HuH-7.5 (cell line): ENCODE measurements at places on chromosomes 2 and 18.

DNA sequence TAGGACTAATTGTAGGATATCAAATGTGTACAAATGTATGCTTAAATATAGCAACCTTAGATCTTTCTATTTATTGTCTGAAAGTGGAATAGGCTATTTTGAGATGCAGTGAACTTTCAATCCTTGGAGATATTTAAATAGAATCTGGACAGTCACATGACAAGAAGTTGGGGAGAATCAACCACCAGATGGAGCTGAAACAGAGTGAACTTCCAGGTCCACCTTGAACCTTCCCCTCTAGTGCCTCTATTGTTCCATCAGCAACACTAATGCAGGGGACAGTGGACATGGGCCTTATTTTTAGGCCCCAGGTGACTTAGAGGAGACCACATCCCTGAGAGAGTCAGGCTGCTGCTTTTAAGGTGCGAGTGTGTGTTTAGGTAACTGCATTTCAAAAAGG is 37.0 kb upstream of the CRIM1 start:
- no peak for DNase-seq

GRCh38 chr2:151795646-151796240 is 32.5 kb downstream of the ARL5A start:
- no peak for DNase-seq

- no peak for DNase-seq
Observed at GRCh38 chr2:157107877-157108276, 149.6 kb upstream of the GALNT5 start.

DNA sequence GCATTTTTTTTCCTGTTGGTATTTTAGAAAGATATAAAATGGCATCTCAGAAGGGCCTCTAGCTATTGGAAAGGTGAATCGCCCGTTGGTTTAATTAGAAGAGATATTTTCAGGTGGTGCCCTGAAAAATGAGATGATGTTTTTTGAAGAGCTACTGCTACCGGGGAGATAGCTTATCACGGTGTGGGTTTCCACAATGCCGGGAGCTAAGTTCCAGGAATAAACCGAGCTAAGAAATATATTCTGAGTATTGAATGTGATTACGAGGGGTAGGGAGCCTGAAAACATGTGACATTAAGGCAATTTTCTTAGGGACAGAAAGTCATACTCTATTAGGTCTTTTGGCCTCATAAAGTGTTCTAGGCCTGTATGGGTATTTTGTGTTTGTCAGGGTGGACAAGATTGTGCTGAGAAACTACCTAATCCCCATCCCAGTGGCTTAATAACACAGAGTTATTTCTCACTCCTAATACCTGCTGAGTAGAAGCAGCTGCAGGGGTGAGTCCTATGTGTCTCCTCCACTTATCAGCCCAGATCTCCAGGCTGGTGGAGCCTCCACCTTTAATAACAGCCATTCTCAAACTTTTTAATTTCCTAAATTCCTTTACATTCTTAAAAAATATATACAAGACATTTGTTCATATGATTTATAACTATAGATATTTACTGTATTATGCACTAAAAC is 150.2 kb downstream of the LRRTM1 start:
- no peak for DNase-seq

GRCh38 chr2:136254681-136255080 is 136.7 kb upstream of the CXCR4 start:
- no peak for DNase-seq

DNA sequence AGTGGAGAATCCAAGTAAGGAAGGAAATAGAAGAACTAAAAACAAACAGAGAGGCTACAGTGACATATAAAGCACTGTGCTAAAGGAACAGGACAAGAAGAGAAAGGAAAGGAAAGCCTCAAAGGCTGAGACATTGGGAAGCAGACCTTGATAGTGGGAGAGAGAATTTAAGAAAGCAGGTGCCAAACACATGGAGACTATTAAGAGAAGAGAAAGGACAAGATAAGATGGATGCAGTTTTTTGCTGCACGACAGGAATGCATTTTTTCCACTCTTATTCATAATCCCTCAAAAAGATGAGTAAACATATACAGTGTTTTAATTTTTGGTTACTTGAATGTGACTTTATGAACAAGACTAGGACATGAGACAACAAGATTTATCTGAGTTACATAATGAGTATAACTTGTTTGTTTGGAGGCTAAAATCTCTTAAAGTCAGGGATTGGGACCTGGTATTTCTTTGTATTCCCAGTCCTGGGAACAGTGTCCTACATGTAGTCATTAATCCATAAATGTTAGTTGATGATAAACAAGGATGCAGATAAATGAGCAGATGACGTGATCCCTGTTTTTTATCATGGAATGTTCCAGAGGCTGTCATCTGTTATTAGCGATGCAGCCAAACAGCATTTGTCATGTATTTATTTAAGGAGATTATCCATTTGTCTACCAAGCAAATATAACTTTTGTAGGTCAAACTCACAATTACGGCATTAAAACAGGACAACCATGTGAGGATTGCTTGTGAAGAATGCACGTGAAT is 141.7 kb downstream of the DNER start:
- DNase-seq: no peak

DNA sequence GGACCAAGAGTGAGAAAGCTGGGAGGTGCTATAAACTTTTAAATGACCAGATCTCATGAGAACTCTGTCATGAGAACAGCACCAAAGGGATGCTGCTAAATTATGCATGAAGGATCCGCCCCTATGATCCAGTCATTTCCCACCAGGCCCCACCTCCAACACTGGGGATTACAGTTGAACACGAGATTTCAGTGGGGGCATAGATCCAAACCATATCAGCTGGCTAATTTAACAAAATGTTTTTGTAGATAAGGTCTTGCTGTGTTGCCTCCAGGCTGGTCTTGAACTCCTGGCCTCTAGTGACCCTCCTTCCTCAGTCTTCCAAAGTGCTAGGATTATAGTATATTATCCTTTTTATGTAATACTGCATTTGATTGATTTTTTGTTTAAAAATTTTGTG is 56.0 kb downstream of the NBEAL1 start:
- DNase-seq: no peak

- DNase-seq: no peak
Observed at GRCh38 chr2:197254776-197255530, 55.6 kb downstream of the ANKRD44 start.

DNA sequence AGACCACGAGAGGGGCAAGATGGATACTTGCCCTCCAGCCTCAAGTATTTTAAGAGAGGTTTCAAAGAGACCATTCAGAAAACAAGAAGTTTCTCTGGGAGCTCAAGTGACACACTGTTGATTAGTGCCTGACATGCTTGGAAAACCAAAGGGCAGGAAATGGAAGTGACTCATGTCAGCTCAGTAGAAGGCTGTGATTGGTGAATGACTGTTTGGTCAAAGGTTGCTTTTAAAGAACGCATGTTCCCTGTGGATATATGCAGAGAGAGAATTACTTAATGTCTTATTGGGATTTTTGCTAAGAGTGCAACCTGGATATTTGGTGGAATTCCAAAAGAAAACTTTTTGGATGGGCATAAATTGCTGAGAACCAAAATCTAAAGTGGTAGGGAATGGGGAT is 549.9 kb downstream of the XIRP2 start:
- peak; percentile 10 for DNase-seq

GRCh38 chr2:133334923-133335322 is 233.3 kb downstream of the NCKAP5 start:
- DNase-seq: no peak

GRCh38 chr18:23574611-23575308 is 11.5 kb downstream of the NPC1 start:
- DNase-seq: no peak

DNA sequence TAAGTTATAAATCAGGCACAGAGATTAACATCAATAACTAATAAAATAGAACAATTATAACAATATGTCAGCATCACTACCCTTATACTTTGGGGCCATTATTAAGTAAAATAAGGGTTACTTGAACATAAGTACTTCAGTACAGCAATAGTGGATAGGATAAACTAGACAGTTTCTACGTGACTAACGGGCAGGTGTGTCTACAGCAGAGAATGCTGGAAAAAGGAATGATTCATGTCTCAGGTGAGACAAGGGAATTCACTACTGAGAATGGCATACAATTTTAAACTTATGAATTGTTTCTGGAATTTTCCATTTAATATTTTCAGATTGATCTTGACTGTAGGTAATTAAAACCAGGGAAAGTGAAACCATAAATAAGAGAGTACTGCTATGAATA is 5.5 kb downstream of the WDR75 start:
- no peak for DNase-seq

DNA sequence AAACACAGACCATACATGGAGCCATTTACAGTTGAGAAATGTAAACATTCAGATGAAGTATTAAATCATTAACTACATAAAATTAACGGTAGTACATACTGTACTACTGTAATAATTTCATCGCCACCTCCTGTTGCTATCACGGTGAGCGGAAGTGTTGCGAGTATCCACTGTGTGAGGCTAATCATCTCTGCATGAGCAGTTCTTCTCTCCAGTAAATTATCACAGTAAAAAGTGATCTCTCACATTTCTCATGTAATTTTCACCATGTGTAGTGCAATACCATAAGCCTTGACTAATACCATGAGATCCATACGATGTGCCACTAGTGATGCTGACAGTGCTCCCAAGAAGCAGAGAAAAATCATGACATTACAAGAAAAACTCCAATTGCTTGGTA is 21.9 kb downstream of the SMAD2 start:
- no peak for DNase-seq

- no peak for DNase-seq
Observed at GRCh38 chr2:148614014-148614321, 30.6 kb upstream of the EPC2 start.
